ENCODE measurements at places on chromosomes 3 and 15.
A peak's percentile ranks its signal among the peaks of the same experiment; 100 is the strongest.

DNA sequence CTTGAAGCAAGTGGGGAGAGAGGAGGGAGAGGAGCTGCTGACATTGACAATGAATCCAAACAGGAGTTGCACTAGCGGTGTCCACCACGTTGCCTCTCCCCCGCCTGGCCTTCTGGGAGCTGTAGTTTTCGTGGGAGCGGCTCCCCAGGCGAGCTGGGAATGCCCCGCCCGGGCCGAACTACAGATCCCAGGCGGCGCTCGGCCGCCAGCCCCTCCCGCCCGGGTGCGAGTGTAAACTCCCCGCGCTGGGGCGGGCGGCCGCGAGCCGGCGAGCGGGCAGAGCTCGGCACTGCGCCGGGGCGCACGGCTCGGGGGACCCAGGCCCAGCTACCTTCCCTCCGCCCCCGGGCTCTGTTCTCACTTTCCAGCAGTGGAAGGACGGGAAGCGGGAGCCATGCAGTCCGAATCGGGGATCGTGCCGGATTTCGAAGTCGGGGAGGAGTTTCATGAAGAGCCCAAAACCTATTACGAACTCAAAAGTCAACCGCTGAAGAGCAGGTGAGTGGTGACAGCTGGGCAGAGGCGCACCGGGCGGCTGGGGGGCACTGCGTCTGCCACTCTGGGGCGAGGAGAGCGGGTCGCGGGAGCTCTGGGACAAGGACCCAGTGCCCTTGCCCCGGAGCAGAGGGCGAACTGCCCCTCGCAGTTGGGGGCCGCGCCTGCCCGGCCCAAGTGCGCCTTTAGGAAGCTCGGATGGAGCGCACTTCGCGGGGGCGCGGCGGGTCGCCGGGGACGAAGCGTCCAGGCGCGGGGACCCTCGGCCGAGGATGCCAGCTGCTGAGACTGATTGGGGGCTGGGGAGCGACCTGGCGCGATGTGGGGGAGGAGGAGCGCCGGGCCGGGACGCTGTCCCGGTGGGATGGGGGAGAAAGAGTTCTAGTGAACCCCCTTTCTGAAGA is at the start of gene MITF:
Gene MITF (plus strand): TSS at position 261 of the 899 bp plus-strand sequence. CDS start 134 bp downstream, at position 395.
- DNase-seq, result peak; percentile 85

GRCh38 chr15:48646331-48646730 is 822 bp upstream of the FBN1 start:
- DNase-seq, result no peak

DNA sequence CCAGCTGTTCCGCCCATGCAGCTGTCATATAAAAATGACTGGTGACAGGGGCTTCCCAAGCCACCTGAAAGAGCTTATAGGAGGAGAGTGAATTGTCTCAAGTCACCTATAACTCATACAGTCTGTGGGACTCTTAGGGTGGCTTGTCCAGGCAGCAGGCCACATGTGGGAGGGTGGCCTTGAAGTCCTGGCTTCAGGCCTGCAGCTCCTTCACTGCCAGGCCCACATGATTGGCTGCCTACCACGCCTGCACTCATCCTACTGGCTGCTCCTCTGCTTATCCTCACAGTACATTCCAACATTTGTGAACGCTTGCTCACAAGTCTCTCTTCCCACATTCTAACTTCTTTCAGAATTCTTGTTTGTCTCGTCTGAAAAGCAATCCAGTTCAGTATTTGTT is 41.1 kb upstream of the TIPARP start:
- no peak for DNase-seq

- no peak for DNase-seq
Measured at GRCh38 chr3:76969996-76970615, 69.8 kb upstream of the ROBO2 start.

GRCh38 chr15:52288051-52288942 is 7.3 kb downstream of the MYO5C start:
- DNase-seq, result no peak

DNA sequence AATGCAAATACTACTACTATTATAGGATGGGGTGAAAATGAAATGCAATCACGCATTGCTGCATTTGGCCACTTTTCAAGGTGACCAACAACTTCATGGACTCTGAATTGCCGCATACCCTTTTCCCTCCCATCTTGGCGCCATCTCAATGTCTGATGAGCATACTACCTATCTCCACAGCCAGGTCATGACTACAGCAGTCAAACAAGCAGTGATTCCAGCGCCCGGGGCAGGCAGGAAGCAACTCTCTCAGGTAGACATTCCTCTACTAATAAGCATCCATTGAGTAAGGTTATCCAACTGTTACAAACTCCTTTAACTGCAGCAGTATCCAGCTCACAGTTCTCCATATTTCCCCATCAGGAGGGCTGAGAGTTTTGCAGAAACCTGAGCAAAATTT is 155.4 kb downstream of the ADAMTS17 start:
- no peak for DNase-seq

GRCh38 chr15:27743638-27744037 is 355.5 kb downstream of the OCA2 start:
- no peak for DNase-seq

DNA sequence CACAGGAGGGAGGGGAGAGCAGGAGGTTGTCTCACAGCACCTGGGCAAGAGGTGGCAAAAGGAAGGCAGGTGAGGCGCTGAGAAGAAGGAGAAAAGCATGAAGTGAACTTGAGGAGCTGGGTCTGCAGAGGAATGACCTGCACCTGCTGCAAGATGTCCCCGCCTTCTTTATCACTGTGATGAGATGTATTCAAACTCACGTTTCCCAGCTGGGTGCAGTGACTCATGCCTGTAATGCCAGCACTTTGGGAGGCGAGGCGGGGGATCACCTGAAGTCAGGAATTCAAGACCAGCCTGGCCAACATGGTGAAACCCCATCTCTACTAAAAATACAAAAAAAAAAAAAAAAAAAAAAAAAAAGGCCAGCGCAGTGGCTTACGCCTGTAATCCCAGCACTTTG is 22.2 kb upstream of the ZNF710 start:
- no peak for DNase-seq

DNA sequence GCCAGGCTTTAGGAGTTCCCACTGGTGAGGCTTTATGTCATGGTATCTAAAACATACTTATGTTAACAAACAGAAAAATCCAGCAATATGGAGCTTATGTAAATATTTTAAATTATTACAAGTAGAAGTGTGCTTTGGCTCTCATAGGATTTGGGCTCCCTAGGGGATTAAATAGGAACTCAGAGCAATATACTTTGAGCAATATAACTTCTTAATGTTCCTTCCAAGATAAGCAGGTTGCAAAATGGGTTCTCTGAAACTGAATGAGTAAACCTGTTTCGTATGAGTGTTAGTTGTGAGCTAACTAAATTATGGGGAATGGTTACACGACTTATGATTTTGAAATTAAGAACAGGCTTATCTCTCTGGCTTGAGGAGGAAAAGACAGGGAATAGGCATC is 366.1 kb upstream of the ZNF385D start:
- no peak for DNase-seq

DNA sequence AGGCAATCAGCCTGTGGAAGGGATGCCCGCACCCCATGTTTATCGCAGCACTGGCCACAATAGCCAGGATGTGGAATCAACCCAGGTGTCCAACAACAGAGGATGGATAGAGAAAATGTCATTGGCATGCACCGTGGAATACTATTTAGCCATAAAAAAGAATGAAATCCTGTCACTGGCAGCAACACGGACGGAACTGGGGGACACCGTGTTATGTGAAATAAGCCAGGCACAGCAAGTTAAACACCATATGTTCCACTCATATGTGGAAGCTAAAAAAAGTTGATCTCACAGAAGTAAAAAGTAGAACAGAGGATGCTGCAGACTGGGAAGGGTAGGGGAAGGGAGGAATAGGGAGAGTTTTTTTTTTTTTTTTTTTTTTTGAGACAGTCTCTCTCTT is 15.6 kb downstream of the MELTF start:
- DNase-seq, result no peak

- DNase-seq, result no peak
Measured at GRCh38 chr3:189229196-189229828, 57.5 kb downstream of the TPRG1 start.

DNA sequence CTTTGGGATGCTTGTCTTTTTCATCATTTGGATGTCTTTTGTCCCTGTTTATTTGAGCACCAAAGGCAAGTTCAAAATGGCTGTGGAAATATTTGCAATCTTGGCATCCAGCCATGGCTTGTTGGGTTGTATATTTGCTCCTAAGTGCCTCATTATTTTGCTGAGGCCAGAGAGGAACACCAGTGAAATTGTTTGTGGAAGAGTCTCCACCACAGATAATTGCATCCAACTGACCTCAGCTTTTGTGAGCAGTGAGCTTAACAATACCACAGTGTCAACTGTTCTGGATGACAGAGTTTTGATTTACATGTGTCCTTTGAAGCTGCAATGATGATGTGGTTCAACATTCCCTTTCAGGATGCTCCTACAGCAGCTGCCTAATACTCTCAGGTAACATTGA is 83.0 kb upstream of the KCNAB1 start:
- no peak for DNase-seq

- no peak for DNase-seq
Measured at GRCh38 chr3:141401095-141401494, 32.8 kb downstream of the ZBTB38 start.

DNA sequence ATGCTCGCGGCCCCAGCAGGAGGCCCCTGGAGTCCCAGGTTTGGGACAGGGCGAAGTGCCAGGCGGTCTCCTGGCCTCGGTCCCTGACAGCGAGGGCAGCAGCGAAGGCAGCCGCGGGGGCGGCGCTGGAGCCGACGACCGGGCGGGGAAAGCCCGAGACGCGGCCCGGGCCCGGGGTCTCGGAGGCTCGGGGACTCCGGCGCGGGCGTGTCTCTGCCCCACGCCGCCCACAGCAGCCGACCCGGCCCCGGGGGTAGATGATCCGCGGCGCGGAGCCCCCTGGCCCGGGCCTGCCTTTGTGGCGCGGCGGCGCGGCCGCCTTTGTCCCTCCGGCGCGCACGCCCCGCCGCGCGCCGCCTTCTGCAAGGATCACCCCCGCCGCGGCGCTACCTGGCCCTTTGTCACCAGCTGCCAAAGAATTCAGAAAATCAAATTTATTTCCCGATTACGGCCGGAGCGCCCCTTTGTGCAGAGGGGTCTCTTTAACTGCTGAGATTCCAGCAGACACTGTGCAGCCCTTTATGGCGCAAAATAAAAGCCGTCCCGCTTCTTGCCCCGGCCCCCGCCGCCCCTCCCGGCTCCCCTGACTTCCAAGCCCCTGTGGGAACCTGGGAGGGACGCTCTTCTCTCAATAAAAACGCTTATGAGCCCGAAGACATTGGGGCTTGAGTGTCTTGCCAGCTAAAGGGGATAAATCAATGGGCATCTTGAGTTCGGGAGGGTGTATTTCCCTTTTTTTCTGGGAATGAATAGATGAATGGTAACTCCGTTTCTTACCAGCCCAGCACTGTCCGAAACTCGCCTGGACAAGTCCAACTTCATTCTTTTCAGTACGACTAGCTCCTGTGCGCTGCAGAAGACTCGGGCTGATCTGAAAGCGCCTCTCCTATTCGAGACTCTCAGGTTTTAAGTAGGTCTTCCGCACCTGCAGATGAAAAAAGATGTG is 68.4 kb downstream of the HES1 start:
- peak; percentile 10 for DNase-seq

GRCh38 chr3:94011233-94011711 is 17.1 kb downstream of the STX19 start:
- no peak for DNase-seq

DNA sequence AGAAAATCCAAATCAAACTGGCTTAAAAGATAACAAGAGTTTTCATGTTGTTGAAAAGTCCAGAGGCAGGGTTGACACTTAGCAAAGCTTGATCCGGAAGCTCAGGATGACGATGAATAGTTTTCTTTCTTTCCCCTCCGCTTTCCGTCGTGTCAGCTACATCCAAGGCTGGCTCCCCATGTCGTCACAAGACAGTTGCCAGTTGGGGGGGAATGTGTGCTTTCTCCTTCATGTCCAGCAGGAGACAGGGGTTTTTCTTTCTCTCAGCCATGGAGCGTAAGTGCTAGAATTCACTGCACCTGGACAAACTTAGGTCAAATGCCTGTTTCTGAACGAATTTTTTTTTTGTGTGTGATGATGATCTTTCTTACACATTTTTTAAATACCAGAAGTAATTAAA is 273.8 kb upstream of the RGMA start:
- DNase-seq, result no peak

DNA sequence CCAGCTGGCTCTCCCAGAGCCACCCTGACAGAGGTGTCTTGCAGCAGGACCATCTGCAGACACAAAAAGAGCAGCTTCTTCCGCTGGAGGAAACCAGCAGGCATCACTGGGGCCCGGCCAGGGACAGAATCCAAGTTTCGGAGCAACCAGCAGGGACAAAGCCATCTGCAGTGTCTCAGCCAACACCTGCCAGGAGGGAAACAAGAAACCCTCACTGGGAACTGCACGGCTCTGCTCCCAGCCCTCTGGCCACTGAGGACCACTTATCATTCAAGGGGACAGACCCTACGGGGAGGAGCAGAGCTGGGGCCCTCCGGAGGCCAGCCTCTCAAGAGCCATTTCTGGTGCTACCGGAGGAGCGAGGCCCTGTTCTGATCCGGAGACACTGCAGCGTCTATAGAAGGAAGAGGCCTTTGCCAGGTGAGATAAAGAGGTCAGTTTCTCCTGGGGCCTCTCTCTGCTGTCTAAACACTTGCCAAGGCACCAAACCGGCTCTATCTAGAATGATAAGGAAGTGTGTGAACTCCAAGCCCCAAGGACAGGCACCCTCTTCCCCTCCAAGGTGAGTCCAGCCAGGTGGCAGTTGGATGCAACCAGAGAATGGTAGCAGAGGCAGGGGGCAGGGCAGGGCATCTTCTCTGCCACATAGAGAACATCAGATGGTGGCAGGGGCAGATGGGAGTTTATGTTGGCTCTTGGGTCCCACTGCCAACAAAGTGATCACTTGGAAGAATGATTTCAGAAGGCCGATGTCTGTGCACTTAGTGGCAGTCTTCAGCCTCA is 89.0 kb downstream of the CHSY1 start:
- DNase-seq, result no peak

DNA sequence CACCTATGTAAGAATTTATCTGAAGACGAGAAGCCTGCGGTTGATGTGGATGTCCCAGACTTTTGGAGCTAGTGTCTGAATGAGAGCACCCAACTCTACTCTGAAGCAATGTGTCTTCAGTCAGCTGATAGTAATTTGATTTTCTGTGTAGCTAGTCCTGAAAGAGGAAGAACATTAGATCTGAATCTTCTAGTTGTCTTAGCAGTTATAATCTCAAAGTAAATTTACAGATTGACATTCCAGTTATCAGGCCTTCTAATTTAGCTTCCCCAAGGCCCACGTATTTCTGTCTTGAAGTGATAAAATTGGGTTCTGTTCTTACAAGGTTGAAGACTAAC is 1.5 kb downstream of the TCAIM start:
- no peak for DNase-seq

DNA sequence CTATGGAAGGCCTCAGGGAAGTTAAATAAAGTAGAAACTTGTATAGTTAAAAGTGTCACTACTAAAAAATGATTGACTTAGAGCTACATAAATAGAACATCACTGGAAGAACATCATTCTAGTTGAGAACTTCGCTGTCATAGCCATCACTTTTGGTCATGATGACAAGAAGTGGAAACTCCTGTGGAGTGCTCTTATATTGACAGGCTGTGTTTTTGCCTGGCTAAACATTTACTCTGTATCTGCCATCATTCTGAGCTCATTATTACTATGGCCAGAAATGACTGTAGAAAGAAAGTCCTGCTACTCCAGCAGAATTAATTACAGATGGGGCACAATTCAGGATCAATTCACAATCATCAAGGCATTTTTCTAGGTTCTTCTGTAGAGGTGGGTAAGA is 165.1 kb upstream of the GOLIM4 start:
- DNase-seq, result no peak

GRCh38 chr3:4994823-4995499 is 15.7 kb downstream of the BHLHE40 start:
- DNase-seq, result peak; percentile 85
